ENCODE measurements at places on chromosomes 5 and 9. TPM values are rescaled to one million over a fixed set of nuclear protein-coding genes. Genes with fewer than 3 reads are reported as not detected.

- no peak overlapping the region for H3K27ac ChIP-seq
- DNase-seq, result no peak
- peaks cover 4% of the 10 kb centered on the region for H3K27me3 ChIP-seq
Observed at GRCh38 chr9:98600631-98601030, 108.1 kb downstream of the GABBR2 start.

DNA sequence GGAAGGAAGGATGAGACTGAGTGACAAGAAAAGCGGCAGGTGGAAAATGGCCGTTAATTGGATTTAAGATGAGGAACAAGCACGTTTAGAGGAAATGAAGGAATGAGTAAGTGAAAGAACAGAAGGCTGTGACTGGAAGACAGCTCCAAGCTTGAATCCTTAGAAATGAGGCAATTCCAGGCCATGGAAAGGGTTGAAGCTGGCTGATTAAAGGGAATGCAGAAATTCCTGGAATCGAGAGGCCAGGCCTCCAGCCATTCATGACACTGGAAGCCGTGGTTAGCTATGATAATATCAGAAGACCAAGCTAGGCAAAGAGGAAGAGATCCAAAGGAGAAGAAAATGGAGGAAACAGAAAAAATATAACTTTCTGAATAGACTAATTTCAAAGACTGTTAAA, 84.2 kb downstream of the ARL15 start:
- H3K27ac ChIP-seq, result no peak overlapping the region
- H3K4me1 ChIP-seq, result no peaks in the 10 kb centered on the region
- H3K27me3 ChIP-seq, result no peaks in the 10 kb centered on the region

DNA sequence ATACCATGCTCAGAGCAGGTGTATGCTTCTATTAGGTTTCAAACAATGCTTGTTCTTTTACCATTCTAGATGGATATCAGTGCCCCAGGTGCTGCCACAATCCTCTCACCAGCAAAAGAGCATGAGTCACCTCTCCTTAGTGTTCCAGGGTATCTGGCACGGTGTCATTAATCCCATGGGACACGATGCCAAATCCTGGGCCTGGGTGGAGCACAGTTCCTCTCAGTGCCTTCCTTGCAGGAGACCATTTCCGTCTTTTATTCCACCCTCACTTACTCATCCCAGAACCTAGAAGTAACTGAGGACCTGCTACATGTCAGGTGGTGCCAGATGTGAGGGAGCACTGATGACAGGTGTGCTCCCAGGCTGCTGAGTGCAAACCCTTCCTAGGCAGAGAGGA, 1.3 kb upstream of the OR13J1 start:
- no peaks in the 10 kb centered on the region for H3K36me3 ChIP-seq
- no peak overlapping the region for H3K4me3 ChIP-seq
- no peaks in the 10 kb centered on the region for H3K4me1 ChIP-seq
- H3K27ac ChIP-seq, result no peak overlapping the region
- no peak for DNase-seq

GRCh38 chr5:69007163-69007562, 86.7 kb upstream of the SLC30A5 start:
- H3K27me3 ChIP-seq, result no peaks in the 10 kb centered on the region
- no peak overlapping the region for H3K27ac ChIP-seq
- DNase-seq, result peak; percentile 49
- H3K36me3 ChIP-seq, result no peaks in the 10 kb centered on the region
- peaks cover 11% of the 10 kb centered on the region for H3K4me1 ChIP-seq

GRCh38 chr5:7245121-7245651, 150.8 kb upstream of the ADCY2 start:
- no peaks in the 10 kb centered on the region for H3K36me3 ChIP-seq
- no peak overlapping the region for H3K4me3 ChIP-seq
- no peaks in the 10 kb centered on the region for H3K27me3 ChIP-seq
- no peaks in the 10 kb centered on the region for H3K4me1 ChIP-seq
- no peak overlapping the region for H3K27ac ChIP-seq

- no peak overlapping the region for H3K4me3 ChIP-seq
- H3K4me1 ChIP-seq, result peaks cover 18% of the 10 kb centered on the region
- H3K36me3 ChIP-seq, result peaks cover 13% of the 10 kb centered on the region
- DNase-seq, result no peak
- no peak overlapping the region for H3K27ac ChIP-seq
Observed at GRCh38 chr5:150059623-150060022, 26.7 kb downstream of the CSF1R start.

GRCh38 chr9:135993765-135994500, 32.8 kb upstream of the UBAC1 start:
- peaks cover 69% of the 10 kb centered on the region for H3K4me1 ChIP-seq
- DNase-seq, result peak; percentile 72
- H3K27ac ChIP-seq, result peak overlapping the region; percentile 99
- no peak overlapping the region for H3K4me3 ChIP-seq

DNA sequence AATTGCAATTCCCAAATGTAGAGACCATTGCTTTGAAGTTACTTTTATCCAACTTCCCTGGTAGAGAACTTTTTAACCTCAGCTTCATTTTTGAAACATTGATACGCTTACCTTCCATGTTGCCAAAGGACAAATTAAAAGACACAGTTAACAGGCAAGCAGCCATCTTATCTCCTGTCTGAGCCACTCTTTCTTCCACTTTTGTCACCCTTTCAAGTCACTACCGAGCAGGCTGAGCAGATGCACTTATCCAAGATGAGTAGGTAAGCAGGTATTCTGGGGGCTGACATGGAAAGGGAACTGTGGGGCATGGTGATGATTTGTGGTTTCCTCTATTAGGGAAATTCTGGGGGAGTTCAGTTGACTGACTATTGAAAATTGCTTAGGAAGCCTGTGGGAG, 66.7 kb downstream of the DOCK2 start:
- H3K4me1 ChIP-seq, result peaks cover 24% of the 10 kb centered on the region
- H3K36me3 ChIP-seq, result no peaks in the 10 kb centered on the region
- no peaks in the 10 kb centered on the region for H3K27me3 ChIP-seq
- peak overlapping the region; percentile 1 for H3K27ac ChIP-seq
- no peak for DNase-seq

DNA sequence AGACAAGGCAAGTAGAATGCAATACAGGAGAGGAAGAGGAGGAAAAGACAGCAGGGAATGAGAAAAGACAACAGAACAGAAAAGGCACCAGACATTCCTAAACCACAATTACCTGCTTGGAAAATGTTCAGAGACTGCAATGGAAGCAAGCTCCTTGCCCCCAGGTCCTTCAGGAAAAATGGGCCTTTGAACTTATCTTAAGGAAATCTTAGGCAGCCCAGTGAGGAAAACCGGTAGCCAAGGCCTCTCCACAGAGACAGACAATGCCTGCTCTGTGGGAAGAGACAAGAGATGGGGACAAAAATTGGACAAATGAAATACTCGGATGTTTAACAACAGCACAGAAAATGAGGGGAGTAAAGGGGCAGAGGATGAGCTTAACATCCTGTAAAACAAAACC, 31.2 kb downstream of the HTR4 start:
- no peaks in the 10 kb centered on the region for H3K36me3 ChIP-seq
- no peak overlapping the region for H3K4me3 ChIP-seq
- no peaks in the 10 kb centered on the region for H3K4me1 ChIP-seq
- no peak overlapping the region for H3K27ac ChIP-seq

- H3K36me3 ChIP-seq, result no peaks in the 10 kb centered on the region
- peaks cover 10% of the 10 kb centered on the region for H3K4me1 ChIP-seq
- peaks cover 12% of the 10 kb centered on the region for H3K27me3 ChIP-seq
Observed at GRCh38 chr9:126722252-126722921, 82.5 kb upstream of the ZBTB43 start.

DNA sequence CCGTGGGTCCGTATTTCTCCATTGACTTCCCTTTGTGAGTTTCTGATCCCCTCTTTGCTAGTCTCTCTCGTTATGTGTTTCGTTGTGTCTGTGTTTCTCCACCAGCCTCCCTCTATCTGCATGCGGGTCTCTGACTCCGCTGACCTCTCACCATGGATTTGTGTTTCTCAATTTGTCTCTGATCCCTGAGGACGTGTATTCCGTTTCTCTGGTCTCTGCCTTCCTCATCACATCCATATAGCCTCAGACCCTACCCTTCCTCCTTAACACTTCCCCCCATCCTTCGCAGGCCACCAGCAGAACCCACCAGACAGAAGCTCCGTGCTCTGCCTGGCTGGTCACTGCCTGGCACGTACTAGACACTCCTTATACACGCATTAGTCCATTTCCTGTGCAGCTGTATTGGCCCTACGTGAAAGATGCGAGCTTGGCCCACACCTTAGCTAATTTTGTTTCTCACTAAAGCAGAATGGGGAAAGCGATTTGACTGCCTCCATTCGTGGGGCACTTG, 631 bp downstream of the B4GALT7 start:
- 0 out of 2 replicates have a peak, but pooled peaks cover 3% of the 10 kb centered on the region for H3K4me1 ChIP-seq
- DNase-seq, result no peak
- peaks cover 13% of the 10 kb centered on the region for H3K36me3 ChIP-seq
- no peaks in the 10 kb centered on the region for H3K27me3 ChIP-seq
- peak overlapping the region; percentile 85 for H3K27ac ChIP-seq
- H3K4me3 ChIP-seq, result peak overlapping the region; percentile 87

DNA sequence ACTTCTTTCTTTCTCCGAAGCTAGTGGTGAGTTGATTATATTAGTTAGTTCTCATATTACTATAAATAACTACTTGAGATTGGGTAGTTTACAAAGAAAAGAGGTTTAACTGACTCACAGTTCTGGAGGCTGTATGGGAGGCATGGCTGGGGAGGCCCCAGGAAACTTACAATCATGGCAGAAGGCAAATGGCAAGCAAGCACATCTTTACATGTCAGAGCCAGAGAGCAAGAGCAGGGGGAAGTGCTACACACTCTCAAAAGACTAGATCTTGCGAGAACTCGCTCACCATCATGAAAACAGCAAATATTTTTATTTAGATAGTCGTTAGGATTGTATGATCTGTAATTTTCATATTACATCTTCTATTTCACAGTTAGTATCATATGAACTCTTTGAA, 711.2 kb downstream of the PTPRD start:
- H3K36me3 ChIP-seq, result no peaks in the 10 kb centered on the region
- H3K4me1 ChIP-seq, result no peaks in the 10 kb centered on the region
- no peaks in the 10 kb centered on the region for H3K27me3 ChIP-seq
- no peak overlapping the region for H3K27ac ChIP-seq
- DNase-seq, result no peak
- no peak overlapping the region for H3K4me3 ChIP-seq

DNA sequence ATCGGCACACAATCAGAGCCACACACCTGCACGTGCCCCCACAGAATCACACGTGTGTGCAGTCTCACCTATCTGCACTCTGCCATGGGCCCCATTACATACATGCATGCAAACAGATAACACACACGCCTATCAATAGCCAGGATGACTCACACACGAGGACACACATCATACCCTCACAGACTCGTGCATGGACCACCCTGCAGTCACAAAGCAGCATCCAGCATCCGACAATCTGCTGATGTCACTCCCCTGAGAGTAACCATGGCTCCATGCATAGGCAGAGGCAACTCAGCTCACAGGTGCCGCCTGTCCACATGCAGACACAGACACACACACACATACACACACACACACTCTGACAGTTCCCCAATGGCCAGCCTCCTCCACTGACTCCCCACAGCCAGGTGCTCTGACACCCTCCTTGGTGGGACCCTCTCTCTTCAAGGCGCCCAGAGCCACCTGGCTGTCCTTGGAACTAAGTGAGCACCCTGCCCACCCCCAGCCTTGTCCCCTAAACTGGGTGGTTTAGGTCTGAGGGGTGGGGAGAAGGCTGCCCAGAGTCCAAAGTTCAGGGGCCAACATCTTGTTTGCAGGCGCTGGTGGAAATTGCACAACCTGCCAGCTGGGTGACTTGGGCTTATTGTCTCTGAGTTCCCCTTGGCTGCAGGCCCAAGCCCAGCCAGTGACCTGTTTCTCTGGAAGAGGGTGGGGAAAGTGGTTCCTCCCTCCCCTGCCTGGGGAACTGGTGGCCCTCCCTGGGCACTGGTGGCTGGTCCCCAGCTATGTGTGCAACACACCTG, 34.6 kb upstream of the NEK6 start:
- no peak for DNase-seq
- H3K4me3 ChIP-seq, result no peak overlapping the region
- H3K27me3 ChIP-seq, result no peaks in the 10 kb centered on the region
- H3K27ac ChIP-seq, result no peak overlapping the region
- no peaks in the 10 kb centered on the region for H3K36me3 ChIP-seq
- H3K4me1 ChIP-seq, result peaks cover 2% of the 10 kb centered on the region

- no peaks in the 10 kb centered on the region for H3K27me3 ChIP-seq
- H3K4me3 ChIP-seq, result peak overlapping the region; percentile 47
- peaks cover 4% of the 10 kb centered on the region for H3K4me1 ChIP-seq
- H3K27ac ChIP-seq, result no peak overlapping the region
- peak; percentile 46 for DNase-seq
Observed at GRCh38 chr5:118791926-118792734, 196.2 kb downstream of the DTWD2 start.

GRCh38 chr9:4796988-4797853, 4.5 kb downstream of the RCL1 start:
- no peaks in the 10 kb centered on the region for H3K36me3 ChIP-seq
- H3K4me3 ChIP-seq, result no peak overlapping the region
- peak; percentile 51 for DNase-seq
- H3K4me1 ChIP-seq, result peaks cover 9% of the 10 kb centered on the region

- no peaks in the 10 kb centered on the region for H3K27me3 ChIP-seq
- no peaks in the 10 kb centered on the region for H3K36me3 ChIP-seq
- no peak overlapping the region for H3K4me3 ChIP-seq
- DNase-seq, result no peak
Observed at GRCh38 chr9:90629991-90630390, 12.6 kb downstream of the DIRAS2 start.

GRCh38 chr5:475704-476101, 32.7 kb downstream of the EXOC3 start:
- DNase-seq, result no peak
- no peak overlapping the region for H3K4me3 ChIP-seq
- H3K27ac ChIP-seq, result no peak overlapping the region
- H3K27me3 ChIP-seq, result no peaks in the 10 kb centered on the region
- no peaks in the 10 kb centered on the region for H3K4me1 ChIP-seq

- no peaks in the 10 kb centered on the region for H3K27me3 ChIP-seq
- peaks cover 40% of the 10 kb centered on the region for H3K36me3 ChIP-seq
- no peak overlapping the region for H3K27ac ChIP-seq
- no peaks in the 10 kb centered on the region for H3K4me1 ChIP-seq
- no peak overlapping the region for H3K4me3 ChIP-seq
Observed at GRCh38 chr5:43171451-43171850, 20.6 kb upstream of the NIM1K start.

DNA sequence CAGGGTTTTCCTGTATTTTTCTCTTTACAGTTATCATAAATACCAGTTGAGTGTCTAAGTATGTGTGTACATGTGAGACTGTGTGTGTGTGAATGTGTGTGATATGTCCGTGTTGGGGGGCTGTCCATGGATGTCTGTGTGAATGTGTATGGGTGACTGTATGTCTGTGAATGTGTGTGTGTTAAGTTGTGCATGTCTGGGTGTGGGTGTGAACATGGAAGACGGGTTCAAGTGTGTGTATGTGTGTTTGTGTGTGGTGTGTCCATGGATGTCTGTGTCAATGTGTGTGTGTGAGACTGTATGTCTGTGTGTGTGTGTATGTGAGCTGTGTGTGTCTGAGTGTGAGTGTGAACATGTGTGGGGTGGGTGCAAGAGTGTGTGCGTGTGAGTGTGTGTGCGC, 55.0 kb downstream of the VAV2 start:
- H3K36me3 ChIP-seq, result peaks cover 3% of the 10 kb centered on the region
- no peak for DNase-seq
- no peaks in the 10 kb centered on the region for H3K4me1 ChIP-seq
- H3K27me3 ChIP-seq, result no peaks in the 10 kb centered on the region
- no peak overlapping the region for H3K27ac ChIP-seq

- no peak overlapping the region for H3K4me3 ChIP-seq
- H3K4me1 ChIP-seq, result peaks cover 16% of the 10 kb centered on the region
- no peaks in the 10 kb centered on the region for H3K36me3 ChIP-seq
- DNase-seq, result no peak
- no peaks in the 10 kb centered on the region for H3K27me3 ChIP-seq
Observed at GRCh38 chr9:93161786-93162562, 22.0 kb upstream of the WNK2 start.

The RGMB gene
- 72.6 TPM for polyA plus RNA-seq

The PAEP gene
- not detected for polyA plus RNA-seq

The BHMT2 gene
- not detected for polyA plus RNA-seq
